ENCODE measurements at places on chromosomes 2 and 18.

DNA sequence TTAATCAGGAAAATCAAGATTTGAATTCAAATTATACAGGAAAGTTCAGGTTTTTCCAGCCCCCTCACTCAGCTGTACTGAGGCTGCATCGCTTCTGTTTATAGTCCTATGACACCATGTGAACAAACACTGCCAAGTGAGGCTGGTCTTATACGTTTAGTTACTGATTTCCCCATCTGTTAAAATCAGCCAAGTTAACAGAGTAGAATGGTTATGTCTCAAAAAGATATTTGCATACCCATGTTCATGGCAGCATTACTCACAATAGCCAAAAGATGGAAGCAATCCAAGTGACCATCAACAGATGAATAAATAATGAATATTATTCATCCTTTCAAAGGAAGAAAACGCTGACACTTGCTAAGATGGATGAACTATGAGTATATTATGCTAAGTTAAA is 43.8 kb downstream of the REEP1 start:
- no peak for DNase-seq

- no peak for DNase-seq
Measured at GRCh38 chr2:109207176-109207575, 78.2 kb downstream of the SH3RF3 start.

- DNase-seq, result no peak
Measured at GRCh38 chr2:45799679-45800381, 148.4 kb downstream of the PRKCE start.

GRCh38 chr2:99875627-99876201 is 266.7 kb downstream of the AFF3 start:
- no peak for DNase-seq

DNA sequence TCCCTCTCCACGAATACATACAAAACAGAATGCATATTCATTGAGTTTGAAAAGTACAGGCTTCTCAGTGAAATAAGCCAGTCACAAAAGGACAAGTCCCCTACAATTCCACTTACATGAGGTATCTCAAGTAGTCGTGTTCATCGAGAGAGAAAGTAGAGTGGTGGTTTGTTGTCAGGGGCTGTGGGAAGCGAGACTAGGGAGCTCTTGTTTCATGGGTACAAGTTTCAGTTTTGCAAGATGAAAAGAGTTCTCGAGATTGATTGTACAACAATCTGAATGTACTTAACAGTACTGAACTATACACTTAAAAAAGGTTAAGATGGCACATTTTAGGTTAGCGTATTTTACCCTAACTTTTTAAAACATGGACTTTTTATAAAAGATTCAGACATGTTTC is 71.5 kb upstream of the TTC39C start:
- no peak for DNase-seq

- no peak for DNase-seq
Measured at GRCh38 chr2:192190474-192190873, 4.3 kb downstream of the TMEFF2 start.

- DNase-seq, result no peak
Measured at GRCh38 chr2:85534881-85535280, 4.1 kb upstream of the MAT2A start.

- DNase-seq, result no peak
Measured at GRCh38 chr2:55672630-55673029, 21.0 kb downstream of the PNPT1 start.

DNA sequence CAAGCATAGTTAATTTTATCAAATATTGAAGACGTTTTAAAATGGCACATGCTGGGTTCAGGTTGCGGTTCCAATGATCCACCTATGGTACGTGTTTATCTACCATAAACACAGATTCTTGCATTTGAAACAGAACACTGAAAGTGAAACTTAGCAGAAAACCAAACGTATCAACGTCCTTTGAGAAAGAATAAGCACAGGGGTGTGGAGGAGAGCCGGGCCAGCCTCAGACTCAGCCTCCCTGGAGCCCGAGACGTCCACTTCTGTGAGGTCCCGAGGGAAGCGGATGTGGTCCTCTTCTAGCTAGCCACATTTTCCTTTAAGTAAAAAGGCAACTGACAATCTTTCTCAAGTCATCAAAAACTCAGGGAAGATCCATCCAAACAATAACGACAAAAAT is 195.9 kb downstream of the RTP5 start:
- DNase-seq, result no peak

DNA sequence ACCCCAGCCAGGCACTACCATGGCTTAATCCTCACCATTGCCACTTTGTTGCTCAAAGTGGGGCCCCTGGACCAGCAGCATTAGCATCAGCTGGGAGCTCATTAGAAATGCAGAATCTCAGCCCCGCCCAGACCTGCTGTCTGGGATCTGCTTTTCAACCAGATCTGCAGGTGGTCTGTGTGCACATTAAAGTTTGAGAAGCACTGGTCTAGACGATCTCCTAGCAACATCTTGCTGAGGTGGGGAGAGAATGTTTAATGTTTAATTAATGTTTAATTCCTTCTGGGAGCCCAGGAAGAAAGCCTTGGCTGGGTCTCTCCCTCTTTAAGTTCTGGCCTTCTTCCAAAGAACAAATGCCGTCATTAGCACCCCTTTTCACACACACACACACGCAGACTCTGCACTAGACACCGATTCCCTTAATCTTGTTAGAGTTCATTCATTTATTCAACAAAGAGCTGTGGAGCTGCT is 53.7 kb downstream of the EDAR start:
- DNase-seq, result no peak

DNA sequence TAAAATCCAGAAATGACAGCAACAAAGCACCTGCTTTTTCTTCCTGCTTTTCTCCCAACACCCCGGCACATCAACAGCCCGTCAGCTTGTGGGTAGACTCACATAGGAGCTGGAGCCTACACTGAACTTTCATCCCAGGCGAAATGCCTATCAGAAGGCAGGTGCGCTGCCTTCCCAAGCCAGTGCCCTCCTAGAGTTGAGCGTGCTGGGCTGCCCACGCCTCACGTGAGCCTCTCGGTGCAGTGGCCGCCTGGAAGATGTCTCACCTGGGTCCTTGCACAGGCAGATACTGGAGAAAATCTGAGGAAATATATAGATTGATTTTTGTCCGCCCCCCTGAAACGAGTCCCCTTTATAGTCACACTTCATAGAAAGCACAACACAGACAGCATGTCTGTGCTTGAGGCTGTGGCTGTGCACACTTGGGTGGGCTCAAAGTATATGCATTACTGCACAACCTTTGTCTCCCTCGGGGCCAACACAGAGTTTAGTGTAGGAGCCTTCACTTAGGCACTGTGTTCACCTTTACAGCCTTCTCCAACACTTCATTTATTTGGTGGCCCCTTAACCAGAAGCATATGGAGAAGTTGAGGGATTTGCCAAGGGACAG is 112.5 kb downstream of the SMAD7 start:
- no peak for DNase-seq

- DNase-seq, result no peak
Measured at GRCh38 chr2:175432021-175432420, 250.5 kb upstream of the ATP5MC3 start.

- DNase-seq, result no peak
Measured at GRCh38 chr2:212970132-212970531, 181.3 kb downstream of the IKZF2 start.

GRCh38 chr2:134167015-134167414 is 86.9 kb upstream of the MGAT5 start:
- no peak for DNase-seq

GRCh38 chr2:18009891-18010290 is 131.4 kb downstream of the KCNS3 start:
- DNase-seq, result no peak

DNA sequence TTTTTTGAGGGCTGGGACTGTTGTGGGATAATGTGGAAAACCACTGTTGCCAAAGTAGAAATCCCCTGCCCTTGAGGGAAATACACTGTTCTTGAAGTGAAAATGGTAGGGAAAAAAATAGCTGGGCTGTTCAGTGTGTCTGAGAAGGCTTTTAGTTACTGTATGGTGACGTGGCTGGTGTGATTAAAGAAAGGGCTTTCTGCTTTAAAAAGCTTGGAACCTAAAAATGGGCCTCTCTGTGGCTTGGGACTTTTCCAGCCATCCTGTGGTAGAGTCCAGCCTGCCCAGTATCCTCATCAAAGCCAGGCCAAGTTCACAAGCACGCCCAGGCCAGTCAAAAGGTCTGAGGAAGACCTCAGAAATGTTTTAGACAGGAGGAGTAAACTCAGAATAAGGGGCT is 6.8 kb downstream of the MGAT5 start:
- DNase-seq, result no peak

- no peak for DNase-seq
Measured at GRCh38 chr18:6370886-6371635, 43.6 kb downstream of the L3MBTL4 start.

DNA sequence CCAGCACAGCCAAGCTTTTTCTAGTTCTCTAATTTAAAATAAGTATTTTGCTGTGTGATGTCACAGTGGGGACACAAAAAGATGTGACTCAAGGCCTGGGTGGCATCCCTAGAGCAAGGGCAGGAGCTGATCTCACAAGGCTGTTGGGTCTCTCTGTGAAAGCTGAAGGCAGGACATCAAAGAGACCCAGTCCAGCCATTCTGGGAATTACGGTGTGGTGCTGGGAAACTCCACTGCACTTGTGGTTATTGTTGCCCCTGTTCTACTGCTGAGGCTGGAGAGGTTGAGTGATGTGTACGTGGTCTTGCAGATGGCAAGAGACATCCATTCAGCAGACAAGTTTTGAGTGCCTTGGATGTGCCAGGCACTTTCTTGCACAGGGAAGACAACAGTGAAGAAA is 352.9 kb downstream of the CYRIA start:
- no peak for DNase-seq

DNA sequence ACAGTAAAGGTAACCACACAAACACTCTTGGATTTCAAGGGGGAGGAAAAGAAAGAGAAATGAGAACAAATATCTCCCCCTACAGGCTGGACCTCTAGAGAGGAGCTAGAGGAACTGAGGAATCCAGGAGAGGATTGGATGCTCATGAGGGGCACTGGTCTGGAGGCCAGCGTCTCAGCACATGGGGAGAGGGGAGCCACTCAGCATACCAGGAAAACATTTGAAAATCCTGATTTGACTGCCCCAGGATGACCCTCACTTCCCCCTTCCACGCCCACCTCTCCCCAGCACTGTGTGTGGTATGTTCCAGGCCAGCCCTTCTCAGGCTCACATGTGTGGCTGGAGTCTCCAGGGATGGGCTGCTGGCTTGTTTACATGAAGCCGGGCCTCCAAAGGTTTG is 396.8 kb upstream of the ID2 start:
- no peak for DNase-seq

DNA sequence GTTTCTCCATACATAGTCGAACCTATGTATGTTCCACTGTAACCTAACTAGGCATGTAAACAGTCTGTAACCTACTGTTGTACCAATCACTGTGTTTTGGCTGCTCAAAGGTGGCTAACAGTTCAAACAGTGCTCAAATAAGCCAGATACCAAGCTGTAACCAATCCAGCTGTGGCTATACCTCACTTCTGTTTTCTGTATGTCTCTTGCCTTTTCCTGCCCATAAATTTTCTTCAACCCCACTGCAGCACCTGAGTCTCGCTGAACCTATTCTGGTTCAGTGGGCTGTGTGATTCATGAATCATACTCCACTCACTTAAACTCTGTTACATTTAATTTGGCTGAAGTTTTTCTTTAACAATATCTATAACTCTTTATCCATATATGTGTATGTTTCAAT is 340.7 kb downstream of the LPIN1 start:
- DNase-seq, result no peak

DNA sequence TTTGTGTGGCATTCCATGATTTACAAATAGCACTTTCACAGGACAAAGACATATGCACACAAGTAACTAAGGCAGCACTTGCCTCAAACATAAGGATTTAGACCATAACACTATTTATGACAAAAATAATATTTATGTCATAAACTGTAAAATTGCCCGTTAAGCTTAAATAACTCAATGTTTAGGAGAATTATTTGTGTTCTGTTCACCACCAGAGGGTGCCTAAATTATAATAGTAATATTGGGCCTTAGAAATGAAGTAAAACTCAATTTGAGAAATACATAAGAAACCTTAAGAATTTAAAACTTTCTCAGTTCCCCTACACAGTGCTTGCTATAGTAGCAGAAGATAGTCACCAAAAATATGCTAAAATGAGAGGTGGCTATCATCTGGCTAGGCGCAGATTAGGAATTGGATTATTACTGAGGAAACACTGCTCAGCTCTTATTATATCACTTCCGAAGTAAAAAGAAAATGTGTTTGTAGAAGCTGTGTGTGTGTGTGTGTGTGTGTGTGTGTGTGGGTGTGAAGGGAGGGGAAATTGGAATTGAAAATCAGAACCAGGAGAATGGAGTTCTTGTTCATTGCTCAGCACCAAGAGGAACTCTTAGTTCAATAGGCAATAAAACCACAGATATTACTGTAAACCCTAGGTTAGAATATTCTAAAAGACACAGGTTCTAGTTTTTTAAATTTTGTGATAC is 4.9 kb upstream of the CHN1 start:
- no peak for DNase-seq

GRCh38 chr18:2920027-2920426 is 73.2 kb downstream of the EMILIN2 start:
- DNase-seq, result no peak

GRCh38 chr2:69033461-69034095 is 20.6 kb downstream of the ANTXR1 start:
- DNase-seq, result no peak

GRCh38 chr2:17621781-17622180 is 81.3 kb downstream of the VSNL1 start:
- DNase-seq, result no peak

DNA sequence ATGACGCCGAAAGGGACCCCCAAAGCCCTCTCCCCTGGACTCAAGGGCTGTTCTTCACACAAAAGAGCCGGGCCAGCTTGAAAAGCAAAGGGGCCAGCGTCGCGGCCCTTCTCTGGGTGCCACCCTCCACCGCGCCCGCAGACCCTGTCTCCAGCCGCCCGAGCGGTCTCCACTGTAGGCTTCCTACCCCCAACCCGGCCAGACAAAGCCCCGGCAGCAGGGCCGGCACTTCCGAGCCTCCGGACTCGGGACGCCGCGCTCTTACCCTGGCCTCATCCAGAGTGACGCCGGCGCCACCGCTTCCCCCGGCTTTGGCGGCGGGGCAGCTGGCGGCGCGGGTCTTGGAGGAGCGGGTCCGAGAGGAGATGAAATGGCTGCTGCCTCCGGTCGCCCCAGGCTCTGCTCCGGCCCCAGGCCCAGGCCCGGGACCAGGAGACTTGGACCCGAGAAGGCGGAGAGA is 603 bp downstream of the ATAD2B start:
- DNase-seq, result peak; percentile 73

- DNase-seq, result no peak
Measured at GRCh38 chr2:132415256-132415914, 1.2 kb upstream of the GPR39 start.

- DNase-seq, result no peak
Measured at GRCh38 chr2:12314127-12314760, 402.5 kb upstream of the TRIB2 start.
